Hematopoietic multipotent progenitor cell (in vitro differentiated cells): ENCODE measurements at places on chromosomes 3 and 15.
A peak's percentile ranks its signal among the peaks of the same experiment; 100 is the strongest.

DNA sequence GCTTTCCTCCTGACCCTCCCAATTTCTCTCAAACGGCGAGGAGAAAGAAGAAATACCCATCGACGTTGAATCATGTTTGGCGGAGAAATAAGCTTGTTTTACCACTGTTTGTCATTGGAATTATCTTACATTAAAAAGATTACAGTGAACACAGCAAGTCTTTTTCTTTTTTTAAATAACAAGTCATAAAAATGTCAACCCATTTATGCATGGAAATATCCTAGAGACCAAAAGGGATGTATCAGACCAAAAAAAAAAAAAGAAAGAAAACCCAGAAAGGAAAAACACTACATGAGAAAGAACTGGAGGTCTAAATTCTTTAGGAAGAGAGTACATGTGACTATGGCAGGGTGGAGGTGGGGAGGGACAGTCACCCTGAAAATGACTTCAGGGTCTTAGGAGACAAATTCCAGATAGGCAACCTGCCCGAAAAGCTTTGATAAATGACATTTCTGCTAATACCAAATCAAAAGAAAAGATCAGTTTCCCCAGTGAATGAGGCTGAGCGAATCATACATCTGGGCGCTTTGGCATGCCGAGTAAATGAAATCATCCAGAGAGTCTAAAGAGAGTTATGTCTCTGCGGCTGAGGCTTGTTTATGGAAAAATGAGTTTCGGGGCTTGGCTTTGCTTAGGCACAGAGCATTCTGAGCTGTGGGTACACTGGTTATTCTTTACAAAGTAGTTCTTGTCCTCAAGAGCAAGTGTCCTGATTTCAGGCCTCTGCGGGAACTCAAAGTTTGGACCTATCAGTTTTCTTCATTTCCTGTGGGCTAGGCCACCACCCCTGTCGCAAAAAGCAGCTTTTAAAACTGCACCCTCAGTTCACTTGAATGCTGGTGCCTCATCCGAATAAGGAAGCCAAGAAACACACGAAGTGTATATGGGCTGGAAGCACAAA lies 110.1 kb upstream of the TGFBR2 start:
- DNase-seq: no peak

DNA sequence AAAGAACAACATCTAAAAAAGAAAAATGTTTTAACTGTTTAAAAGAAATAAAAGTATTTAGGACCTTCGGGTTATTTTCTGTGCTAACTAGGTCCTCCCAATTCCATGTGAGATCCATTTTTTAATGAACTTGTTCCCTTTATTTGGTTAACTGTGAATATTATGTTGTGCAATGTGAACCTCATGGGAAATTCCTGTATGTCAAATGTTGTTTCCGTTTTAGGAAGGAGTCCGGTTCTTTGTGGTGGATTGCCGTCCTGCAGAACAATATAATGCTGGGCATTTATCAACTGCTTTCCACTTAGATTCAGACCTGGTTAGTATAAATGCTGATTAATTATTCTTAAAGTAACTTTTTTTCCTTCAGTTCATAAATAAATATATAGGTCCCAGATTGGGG lies 35.5 kb upstream of the NIT2 start:
- no peak for DNase-seq

DNA sequence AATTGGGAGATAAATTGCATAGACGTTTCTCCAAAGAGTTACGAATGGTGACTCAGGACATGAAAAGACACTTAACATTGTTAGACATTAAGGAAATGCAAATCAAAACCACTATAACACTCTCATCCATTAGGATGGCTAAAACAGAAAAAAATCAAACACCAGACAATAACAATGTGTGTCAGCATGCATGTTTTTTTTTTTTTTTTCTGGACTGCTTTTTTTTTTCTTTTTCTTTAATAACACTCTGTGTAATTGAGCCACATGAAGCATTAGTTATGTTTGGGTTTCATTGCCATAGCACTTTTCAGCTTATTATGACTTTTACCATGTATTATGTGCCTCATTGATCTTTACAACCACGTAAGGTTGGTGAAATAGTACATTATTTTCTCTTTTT lies 95.0 kb downstream of the NFKBIZ start:
- no peak for DNase-seq

- no peak for DNase-seq
Observed at GRCh38 chr15:39493424-39494067, 87.3 kb upstream of the THBS1 start.

DNA sequence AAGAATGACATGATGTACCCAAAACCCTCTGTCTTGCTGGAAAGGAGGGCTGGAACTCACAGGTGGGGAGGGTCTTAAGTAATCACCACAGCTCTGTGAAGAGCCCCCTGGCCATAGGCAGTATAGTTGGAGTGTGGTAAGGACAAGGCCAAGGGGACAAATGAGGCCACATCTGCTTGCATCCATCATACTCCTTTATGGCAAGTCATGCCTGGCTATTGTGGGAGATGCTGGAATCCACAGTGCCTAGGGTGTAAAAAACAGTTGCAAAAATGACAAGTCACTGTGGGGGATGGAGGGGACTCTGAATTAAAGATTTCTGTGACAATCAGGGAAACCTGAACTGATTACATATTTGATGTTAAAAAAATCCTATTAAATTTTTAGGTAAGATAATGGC lies 258.5 kb downstream of the KCNMB2 start:
- no peak for DNase-seq

GRCh38 chr3:186722457-186722856 lies 5.3 kb downstream of the KNG1 start:
- no peak for DNase-seq

DNA sequence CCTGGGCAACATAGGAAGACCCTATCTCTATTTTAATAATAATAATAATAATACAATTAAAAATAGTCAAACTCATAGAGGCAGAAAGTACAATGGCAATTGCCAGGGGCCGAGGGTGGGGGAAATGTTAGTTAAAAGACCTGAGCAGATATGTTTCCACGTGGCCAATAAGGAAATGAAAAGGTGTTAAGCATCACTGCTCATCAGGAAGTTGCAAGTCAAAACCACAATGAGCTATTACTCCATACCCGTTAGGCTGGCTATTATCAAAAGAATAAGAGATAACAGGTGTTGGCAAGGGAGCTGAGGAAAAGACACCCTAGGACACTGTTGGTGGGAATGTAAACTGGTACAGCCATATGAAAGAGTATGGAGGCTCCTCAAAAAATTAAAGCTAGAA lies 60.4 kb upstream of the PRSS50 start:
- no peak for DNase-seq

DNA sequence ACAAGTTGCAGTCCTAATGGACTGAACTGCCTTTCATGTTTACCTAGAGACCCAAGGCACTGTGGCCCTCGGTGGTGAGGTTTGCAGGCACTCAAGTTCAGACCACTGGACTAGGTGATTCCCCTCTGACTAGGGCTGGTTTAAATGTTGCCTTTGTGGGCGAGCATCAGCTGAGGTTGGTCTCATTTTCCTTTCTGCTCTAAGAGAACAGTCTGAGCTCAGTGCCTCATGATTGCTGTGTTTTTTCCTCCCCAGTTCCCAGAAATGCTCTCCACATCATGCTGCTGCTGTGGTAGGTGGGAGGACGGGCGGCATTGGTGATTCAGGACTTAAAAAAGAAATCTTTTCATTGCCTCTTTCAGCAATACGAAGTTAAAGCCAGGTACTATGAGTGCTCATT lies 237.2 kb downstream of the MBNL1 start:
- DNase-seq: peak; percentile 12

GRCh38 chr3:62723166-62723913 lies 151.9 kb downstream of the CADPS start:
- no peak for DNase-seq

GRCh38 chr3:30510596-30510995 lies 95.8 kb upstream of the TGFBR2 start:
- DNase-seq: no peak

GRCh38 chr3:9384141-9384828 lies 13.1 kb upstream of the SETD5 start:
- no peak for DNase-seq
